Bronchial epithelial cell (primary cell): ENCODE measurements at places on chromosomes 2 and 18.

DNA sequence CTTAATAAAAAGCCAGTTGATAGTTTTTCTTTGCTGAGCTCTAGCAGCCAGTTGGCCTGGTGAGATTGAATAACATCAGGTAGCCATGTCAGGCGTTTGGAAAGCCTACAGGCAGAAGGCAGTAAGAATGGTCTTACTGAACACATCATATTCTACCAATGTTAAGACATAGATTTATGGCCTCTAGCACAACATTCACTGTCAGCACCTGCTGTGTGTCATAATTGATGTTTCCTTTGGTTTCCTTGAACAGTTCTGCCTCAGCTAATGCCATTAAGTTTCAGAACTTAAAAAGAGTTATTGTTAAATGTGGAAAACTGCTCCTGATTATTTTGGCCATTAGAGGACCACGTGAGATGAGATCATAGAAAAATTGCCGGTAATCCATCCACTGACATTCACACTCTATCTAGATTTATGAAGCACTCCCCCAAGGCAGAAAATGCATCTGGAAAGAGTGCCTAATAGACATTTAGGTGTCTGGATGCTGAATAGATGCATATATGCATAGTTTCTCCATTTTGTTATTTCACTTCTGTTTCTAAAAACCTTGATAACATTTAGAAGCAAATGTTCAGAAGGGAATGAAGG lies 434.7 kb downstream of the PTPRM start:
- DNase-seq = no peak

DNA sequence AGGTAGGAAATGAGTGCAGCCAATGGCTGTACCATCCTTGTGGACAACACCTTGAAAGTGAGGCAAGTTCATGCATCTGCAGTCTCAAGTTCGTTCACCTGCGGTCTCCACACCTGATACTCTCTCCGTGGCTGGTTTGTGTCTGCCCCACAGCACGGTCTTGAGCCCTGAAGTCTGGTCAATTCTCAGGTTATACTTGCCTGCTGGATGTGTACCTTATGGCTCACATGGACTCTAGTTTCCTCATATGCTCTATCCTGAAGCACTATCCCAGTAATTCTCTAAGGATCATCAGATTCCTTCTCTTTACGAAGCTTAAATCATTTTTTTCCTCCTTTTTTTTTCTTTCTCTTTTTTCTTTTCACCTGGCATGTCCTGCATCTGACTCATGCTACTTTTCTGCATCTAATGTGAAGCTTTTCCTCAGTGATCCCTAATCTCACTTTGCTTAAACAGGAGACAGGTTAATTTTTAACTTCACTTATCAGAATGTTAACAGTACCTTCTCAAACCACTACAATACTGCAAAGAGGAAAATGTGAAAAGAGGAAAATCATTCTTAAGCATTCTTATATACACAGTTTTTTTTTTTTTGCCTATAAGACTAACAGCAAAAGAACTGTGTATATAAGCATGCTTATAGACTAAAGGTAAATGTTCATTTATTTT lies 511.2 kb downstream of the SOX11 start:
- no peak for DNase-seq

DNA sequence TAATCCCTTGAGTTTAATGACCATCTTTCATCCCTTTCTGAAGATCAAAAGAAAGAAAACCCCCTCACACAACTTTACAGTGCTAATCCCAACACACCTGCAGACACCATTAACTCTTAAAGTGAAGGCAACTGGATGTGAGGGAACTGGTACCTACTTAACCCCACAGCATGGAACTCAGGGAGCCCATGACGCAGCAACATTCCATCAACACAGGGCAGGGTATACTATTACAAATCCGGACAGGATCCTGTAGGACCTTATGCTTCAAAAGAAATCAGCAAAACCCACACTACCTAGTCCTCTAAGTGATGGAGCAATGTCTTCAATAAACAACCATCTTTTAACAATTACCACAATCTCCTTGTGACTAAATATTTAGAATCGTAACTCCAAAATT lies 78.6 kb downstream of the FARSB start:
- no peak for DNase-seq

DNA sequence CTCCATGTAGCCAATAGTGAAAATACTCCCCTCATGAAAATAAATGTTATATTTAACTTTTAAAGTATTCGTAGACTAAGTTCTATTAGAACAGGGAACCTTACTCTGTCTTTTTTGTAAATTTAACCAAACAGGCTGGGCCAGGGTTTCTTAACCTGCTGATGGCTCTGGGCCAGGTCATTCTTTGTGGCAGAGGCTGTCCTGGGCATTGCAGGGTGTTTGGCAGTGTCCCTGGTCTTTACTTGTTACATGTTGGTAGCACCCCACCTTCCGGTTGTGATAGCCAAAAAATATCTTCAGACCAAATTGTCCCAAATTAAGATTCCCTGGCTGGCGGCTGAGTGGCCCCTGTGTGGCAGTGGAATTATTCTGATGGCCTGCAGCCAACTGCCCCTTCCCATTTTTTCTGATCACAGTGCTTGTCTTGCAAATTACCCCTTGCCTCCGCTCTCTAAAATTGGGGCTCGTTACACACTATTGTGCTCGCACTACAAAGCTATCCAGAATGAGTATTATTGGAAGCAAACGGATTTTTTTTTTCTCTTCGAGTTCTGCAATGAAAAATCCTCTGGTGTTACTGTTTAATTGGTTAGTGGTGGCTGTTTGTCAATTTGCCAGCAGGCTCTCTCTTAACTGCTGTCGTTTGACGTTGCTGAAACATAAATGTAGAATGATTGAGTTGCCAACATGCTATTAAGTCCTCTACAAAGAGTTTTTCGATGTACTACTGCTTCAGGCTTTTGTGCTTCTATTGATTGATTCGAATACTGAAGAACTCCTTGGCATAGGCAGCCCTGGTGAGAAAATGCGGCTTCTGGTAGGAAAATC lies 216.9 kb downstream of the SH3RF3 start:
- no peak for DNase-seq

DNA sequence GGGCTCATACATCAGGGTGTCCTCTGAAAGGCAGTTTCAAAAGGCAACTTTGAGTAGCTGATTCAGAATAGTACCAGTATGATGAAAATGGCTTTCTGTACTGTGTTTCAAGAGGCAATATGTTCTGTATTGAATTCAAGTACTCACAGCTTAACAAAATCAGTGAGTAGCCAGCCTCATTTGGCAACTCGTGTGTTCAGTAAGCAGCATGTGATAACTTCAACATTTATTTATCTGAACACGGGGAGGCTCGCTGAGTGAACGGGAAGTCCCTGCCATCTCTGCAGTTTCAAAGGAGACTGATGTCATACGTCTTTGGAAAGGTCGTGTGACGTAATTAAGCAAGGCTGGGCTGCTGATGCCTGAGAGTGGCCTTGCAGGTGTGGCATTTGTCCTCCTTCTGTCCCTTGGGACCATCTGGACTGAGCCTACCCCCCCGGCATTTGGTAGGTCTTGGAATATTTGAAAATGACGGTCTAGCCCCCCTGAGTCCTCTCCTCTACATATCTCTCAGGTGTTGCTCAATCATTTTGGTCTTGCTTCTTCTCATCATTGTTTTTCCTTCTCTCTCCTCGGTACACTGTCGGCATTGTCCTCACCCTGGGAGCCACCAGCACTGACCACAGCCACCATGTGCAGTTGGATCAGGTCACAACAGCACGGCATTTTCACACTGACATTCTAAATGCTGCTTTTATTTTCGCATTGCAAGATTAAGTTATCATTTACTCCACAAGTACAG lies 62.8 kb downstream of the SMIM21 start:
- DNase-seq = no peak

DNA sequence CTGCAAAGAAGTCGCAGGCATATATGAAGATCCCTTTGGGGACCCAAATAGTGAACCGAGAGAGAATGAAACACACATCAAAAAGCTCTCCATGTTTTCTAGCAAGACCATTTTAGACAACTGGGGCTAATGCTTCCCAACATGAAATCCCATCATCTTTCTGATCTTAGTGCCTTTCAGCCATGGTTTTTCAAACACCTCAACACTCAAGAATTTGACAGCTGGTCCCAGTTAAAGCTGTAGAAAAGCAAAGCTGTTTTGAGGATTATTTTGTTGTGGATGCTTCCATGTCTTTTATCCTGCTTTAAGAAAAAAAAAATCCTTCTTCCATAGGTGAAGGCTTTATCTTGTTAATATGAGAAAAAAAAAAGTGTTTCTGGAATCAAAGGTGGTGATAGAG lies 259.1 kb downstream of the STK39 start:
- DNase-seq = no peak

GRCh38 chr2:202114291-202114690 lies 41.2 kb downstream of the KIAA2012 start:
- DNase-seq = no peak

GRCh38 chr18:29156531-29156930 lies 979.6 kb upstream of the CDH2 start:
- DNase-seq = peak; percentile 95

DNA sequence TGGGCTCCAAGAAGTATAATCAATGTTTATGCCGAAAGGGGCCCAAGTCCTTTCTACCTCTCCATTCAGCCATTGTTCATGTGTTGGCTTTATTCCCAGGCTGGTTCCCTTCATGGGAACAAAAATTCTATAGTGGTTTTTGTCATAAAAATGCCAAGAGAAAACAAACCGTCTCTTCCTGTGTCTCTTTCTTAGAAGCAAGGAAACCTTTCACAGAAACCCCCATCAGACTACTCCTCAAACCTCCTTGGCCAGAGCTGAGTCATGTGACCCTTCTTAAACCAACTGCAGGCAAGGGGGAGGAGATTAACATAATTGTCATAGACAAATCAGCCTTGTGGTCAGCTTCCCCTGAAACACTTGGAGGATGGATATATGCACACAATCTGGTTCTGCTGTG lies 75.1 kb upstream of the TANK start:
- no peak for DNase-seq

- no peak for DNase-seq
Measured at GRCh38 chr2:231821908-231822307, 35.7 kb downstream of the COPS7B start.

DNA sequence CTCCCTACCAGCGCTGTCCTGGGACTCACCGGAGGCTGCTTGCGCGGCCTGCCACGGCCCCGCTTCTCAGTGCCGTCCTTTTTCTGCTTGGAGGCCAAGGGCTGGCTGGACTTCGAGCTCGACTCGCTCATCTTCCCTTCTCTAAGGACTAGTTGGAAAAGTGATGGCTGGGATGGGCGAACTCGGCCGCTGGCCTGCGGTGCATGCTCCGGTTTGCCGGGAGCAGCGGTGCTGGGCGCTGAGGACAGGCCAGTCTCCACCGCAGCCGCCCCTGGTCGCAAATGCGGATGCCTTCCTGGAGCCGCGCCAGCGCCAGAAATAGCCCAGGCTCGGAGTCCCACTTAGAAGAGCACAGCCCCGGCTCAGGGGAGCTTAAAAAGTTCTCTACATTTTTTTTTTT lies 3.1 kb downstream of the C2orf81 start:
- no peak for DNase-seq
